NCI-H2081 treated with DMSO at 0.1 percent for 48 hours (cell line): ENCODE measurements at places on chromosomes 3 and 15.

- DNase-seq, result no peak
Measured at GRCh38 chr15:23877502-23878412, 190.7 kb upstream of the NDN start.

DNA sequence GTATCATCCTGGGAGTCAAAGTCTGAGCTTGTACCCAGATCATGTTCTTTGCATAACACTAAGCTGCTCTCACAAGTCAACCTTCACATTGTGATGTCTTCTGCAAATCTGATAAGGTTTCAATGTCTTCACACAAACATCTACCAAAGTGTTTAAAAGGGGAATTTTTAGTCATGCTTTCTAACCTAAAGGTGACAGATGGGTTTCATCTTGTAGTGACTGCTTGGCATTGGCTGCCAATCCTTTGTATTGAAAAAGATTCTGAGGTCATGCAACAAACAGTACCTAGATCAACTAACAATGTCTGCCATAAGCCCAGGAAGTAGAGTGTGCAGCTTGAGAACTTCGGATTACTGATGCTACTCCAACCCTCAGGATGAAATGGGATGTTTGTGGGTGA lies 43.6 kb upstream of the DIPK2A start:
- DNase-seq, result no peak

GRCh38 chr15:73142802-73143762 lies 90.8 kb downstream of the NEO1 start:
- DNase-seq, result no peak

DNA sequence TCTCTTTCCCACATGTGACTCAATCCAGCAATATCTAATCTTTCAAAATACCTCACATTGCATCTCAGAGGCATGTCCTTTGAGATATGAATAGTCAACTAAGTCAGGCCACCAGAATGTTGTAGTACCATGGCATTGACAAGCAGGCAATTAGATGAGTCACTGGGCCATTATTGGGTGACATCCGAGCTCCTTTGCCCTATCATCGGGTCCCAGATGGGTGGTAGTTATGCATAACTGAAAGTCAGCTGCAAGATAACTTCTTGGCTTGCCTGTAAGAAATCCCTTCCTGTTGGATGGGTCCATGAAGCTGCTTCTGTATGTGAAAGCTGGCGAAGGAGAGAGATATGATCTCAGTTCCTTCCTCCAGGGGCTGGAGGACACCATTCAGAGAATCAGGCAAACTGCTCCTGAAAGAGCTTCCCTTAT lies 32.8 kb downstream of the ARRDC4 start:
- no peak for DNase-seq

GRCh38 chr3:187941848-187942194 lies 196.6 kb upstream of the BCL6 start:
- DNase-seq, result no peak

GRCh38 chr15:50067254-50067653 lies 51.8 kb downstream of the ATP8B4 start:
- DNase-seq, result no peak

DNA sequence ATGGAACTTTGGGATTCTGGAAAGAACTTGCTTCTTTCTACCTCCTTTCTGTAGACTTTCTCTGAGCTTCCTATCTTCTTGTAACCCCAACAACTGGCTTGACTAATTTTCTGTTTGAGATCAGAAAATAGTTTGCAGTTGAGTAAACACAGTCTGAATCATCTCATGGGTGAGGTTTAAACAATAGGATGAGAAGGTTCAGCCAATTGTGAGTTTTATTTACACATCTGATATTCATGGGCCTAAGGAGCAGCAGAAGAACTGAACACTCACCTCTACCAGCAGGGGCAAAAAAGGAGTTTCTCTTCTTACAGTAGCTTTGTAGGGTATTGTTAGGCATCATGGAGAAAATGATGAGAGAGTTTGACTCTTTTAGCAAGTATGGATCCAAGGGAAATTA lies 54.2 kb downstream of the DTWD1 start:
- no peak for DNase-seq

DNA sequence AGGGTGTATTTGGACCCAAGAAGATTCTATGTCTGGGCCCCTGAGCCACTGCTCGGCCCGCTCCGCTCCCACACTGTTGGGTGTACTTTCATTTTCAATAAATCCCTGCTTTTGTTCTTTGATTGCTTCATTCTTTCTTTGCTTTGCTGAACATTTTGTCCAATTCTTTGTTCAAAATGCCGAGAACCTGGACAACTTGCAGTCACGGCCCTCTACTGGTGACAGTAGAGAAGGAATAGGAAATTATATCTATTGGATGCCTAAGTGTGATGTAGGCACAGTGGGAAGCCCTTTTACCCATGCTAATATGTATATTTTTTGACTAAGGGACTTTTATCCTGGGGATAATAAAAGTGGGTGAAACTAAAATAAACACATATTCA lies 340.8 kb downstream of the LRRC3B start:
- DNase-seq, result no peak

- DNase-seq, result no peak
Measured at GRCh38 chr3:38578081-38578475, 71.4 kb downstream of the SCN5A start.

GRCh38 chr15:67902579-67903009 lies 62.7 kb upstream of the RNU6-1 start:
- no peak for DNase-seq

GRCh38 chr15:35673093-35673684 lies 127.2 kb upstream of the DPH6 start:
- no peak for DNase-seq

DNA sequence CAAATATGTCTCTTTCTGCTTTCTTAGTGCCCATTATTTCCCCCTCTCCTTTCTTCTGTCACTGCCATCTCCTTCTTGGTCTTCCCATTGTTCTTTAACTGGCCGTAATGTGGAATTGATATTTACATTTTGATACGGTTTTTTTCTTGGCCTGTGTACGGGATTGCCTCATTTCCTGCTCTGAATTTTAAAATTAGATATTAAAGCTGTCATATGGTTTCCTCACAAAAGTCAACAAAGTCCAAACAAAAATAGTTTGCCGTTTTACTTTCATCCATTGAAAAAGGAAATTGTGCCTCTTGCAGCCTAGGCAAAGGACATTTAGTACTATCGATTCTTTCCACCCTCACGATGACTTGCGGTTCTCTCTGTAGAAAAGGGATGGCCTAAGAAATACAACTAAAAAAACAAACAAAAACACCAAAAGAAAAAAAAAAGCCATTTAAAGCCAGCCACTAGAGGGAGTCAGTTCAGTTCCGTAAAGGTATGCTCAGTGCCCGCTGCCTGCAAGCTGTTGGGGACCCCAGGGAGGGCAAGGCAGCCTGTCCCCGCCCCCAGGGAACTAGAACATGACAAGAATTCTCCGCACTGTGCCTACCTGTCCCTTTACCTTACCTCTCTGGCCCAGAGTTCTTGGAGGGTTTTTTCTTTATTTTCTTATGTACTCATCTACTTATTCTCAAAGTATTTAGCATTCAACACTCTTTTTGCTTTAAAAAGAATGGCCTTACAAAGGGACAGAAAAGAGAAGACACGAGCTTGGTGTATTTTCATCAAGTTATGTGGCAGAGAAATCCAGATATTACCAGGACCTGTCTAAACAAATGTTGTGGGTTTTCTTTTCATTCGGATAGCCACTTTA lies 30.0 kb upstream of the NR2E3 start:
- no peak for DNase-seq

DNA sequence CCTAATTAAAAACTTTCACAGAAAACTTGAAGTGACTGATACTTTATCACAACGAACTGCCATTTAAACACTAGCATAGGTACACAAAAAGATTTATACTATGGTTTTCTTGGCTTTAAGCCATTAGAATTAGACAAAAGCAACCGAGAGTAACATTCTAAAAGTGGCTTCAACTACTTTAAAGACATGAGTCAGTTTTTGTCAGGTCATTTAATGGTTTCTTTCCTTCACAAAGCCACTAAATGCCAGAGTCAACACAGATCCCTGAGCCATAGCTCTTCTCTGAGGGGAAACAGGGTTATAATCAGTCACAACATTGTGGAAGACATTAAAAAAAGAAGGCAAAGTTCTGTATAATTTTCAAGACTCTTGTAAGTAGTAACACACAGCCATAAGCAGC lies 54.6 kb downstream of the CAPN3 start:
- no peak for DNase-seq

GRCh38 chr3:129738172-129738571 lies 131.7 kb upstream of the PLXND1 start:
- no peak for DNase-seq

GRCh38 chr3:46719044-46719565 lies 1.4 kb upstream of the PRSS50 start:
- DNase-seq, result no peak

DNA sequence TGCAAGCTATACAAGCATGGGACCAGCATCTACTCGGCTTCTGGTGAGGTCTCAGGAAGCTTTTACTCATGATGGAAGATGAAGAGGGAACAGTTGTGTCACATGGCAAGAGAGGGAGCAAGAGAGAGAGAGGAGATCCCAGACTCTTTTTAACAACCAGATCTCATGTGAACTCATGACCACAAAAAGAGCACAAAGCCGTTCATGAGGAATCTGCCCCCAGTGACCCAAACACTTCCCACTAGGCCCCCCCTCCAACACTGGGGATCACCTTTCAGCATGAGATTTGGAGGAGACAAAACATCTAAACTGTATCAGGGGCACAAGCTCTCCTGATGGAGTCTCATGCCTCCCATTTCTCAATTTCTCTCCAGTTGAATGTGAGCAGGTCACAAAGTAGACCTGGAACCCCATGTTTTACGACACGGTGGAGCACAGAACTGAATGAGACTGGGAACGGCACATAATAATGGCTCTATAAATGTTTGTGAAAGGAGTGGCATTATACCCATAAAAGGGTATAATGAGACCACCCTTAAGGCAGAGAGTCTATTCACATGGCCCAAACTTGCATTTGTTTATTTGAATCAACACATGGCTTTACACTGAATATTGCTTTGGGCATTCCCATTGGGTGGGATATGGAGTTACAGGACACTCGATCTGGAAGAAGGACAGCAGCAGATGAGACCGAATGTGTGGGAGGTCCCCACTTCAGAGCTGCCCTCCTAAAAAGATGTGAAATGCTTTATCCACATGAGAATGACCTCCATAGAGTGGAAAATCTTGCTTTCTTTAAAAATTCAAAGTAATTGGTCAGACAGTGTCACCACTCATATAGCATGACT lies 38.8 kb downstream of the IL16 start:
- no peak for DNase-seq
